NCI-H345 (cell line): ENCODE measurements at places on chromosomes 6 and 20.

DNA sequence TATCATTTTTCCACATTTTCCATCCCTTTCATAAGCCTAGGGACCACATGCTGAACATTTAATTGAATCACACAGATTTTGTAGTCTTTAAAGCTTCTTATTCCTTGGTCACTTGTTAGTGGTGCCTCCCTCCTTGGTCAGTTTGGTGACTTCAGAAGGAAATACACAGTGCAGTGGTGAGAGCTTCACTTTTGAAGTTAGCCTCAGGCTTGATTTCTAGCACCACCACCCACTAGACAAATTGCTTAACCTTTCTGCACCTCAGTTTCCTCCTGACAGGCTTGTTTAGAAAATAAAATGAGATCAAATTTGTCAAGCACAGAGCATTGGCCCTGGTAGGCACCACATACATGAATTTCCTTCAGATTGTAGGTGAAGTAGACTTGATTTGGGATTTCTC, 91.7 kb downstream of the FOXO3 start:
- no peak for DNase-seq

GRCh38 chr6:51463321-51463720, 624.1 kb downstream of the PKHD1 start:
- no peak for DNase-seq

DNA sequence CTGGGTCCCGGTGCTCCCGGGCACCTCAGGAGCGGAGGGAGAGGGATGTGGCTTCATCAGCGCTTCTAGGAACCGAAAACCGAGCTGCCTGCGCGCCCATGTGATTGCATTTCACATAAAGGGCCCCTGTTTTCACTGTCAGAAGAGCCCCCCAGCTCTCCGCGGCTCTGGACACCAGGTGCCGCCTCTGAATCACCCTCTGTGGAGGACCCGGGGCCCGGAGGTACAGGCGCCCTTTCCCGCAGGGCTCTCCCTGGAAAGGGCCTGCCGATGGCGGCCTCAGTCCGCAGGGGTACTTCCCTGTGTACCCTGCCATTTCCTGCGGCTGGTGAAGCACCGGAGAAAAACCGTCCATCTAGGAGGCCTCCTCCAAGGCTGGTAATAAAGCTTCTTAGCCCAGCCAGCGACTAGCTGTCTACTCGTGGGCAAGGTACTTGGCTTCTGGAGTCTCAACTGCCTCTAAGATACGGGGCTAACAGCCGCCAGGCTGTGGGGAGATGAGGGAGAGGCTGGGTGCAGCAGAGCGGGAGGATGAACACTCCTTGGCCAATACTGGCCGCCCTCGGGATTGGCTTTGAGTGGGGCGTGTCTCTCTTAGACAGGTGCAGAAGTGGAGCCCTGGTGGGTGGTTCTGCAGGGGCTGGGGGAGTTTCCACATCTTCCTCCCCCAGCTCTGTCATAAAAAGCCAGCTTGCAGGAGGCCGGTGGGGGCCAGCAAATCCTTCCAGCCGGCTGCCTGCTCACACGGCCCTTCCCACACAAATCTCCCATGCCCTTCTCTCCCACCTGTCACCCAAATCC, 1.6 kb downstream of the PPP1R16B start:
- DNase-seq = peak; percentile 82

DNA sequence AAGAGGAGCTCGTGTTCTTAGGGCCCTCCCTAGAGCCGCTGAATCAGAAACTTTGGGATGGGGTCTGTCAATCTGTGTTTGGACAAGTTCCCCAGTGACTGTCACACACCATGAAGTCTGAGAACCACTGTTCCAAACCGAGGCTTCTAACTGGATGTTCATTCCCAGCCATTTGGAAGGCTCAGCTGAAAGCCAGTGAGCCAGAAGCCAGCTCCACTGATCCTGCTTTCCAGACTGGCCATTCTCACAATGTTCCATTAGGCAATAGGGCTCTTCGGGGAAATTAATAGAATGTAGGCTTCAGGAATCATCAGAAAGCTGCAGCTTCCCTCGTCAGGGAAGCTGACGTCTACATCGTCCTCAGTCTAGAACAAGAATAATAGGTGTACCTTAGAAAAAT, 90.8 kb upstream of the QKI start:
- DNase-seq = no peak

GRCh38 chr6:44390158-44390683, 2.7 kb downstream of the CDC5L start:
- DNase-seq = no peak

- DNase-seq = no peak
Observed at GRCh38 chr6:36930483-36930882, 24.1 kb upstream of the PI16 start.

DNA sequence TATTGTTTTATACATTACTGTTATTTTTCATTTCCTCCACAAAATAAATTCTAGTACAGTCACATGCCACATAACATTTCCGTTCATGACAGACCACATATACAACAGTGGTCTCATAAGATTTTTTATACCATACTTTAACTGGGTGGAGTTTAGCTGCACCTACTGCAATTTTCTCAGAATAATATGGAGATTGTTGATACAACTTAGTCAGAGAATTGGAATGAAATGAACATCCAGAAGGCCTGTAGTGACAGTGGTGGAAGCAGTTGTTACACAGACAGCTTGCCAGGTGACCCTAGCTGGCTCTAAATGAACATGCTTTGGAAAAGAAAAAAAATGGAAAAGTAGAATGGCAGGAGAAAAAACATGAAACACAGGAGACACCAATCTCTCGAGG, 183.2 kb upstream of the TCF21 start:
- DNase-seq = no peak

GRCh38 chr6:168535711-168536110, 94.7 kb downstream of the SMOC2 start:
- DNase-seq = no peak

DNA sequence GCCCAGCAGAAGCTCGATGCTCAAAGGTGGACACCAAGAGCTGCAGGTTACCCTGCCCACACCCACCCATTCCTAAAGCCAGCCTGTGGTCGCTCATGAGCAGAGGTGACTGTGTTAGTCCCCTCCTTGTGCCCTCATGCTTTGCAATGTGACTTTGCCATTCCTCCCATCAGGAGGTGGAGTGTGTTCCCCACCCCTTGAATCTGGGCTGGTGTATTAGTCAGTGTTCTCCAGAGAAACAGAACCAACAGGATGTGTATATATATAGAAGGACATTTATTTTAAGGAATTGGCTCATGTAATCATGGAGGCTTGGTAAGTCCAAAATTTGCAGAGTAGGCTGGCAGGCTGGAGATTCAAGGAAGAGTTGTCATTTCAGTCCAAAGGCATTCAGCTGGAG, 54.4 kb upstream of the RNF24 start:
- DNase-seq = no peak

GRCh38 chr6:150273457-150274309, 95.1 kb upstream of the IYD start:
- DNase-seq = no peak

DNA sequence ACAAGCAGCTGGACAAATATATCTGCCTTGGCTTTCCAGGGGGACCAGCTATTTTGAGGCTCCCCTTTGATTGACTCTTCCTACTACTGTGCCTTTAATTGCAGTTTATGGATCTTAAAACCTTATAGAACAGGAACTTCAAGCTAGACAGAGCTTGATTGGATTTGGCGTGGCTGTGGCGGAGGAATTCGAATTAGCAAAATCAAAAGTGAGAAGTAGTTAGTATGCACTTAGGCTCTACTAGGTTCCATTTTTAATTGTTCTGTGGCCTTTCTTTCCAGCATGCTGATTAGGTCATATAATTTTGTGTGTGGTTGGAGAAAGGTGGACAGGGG, 248.0 kb downstream of the HIVEP2 start:
- DNase-seq = no peak

DNA sequence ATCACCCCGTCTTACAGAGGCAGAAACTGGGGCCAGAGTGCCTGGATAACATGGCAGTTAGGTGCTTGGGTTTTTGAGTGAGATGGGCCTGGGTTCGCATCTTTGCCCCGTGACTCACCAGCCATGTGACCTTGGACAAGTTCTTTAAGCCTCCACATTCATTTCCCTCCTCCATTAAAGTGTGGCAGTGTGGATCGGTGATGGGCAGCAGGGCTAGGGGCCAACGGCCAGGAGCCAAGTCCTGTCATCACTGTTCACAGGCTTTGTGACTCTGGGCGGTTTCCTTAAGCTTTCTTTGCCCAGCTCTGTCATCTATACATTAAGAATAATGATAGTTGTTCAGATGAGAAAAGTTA, 85.5 kb upstream of the PMEPA1 start:
- no peak for DNase-seq

- DNase-seq = no peak
Observed at GRCh38 chr6:155454008-155454407, 1.6 kb downstream of the NOX3 start.

- peak; percentile 3 for DNase-seq
Observed at GRCh38 chr6:22442826-22443225, 126.5 kb upstream of the HDGFL1 start.

DNA sequence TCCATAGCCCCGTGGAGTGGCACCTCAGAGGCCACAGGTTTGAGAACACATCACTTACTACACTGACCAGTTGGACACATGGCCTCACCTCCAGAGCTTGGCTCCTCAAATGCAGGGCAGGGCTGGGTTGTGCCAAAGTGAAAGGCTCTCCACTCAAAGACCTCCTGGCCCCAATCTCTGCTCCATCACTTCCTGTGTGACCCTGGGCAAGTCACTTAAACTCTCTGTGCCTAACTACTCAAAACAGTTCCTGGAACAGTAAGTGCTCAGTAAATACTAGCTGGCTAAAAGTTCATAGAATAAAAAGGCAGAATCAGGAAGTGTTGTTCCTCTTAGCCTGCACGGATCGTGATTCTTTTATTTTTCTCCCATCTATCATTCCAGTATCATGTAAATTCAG, 50.2 kb downstream of the AGPAT4 start:
- no peak for DNase-seq

DNA sequence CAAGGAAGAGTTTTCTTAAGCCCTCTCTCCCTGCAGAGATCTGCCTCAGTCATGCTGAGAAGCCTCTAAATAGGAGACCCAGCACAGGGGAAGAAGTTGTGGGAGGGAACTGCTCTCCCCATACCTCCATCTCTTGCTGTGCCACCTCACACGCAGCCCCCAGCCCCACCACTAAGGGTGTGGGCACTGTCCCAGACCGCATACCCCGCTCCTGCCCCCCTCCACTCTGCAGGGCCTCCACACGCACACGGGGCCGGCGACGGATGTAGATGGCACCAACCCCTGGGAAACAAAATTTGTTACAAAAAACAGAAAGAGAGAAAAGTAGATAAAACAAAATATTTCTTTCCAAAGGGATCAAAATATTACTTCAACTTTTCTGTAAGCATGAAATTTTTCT, 10.2 kb upstream of the CPNE1 start:
- no peak for DNase-seq

- DNase-seq = no peak
Observed at GRCh38 chr20:58135441-58136148, 92.9 kb downstream of the ANKRD60 start.

- DNase-seq = no peak
Observed at GRCh38 chr6:46983007-46983411, 59.1 kb downstream of the ADGRF1 start.

DNA sequence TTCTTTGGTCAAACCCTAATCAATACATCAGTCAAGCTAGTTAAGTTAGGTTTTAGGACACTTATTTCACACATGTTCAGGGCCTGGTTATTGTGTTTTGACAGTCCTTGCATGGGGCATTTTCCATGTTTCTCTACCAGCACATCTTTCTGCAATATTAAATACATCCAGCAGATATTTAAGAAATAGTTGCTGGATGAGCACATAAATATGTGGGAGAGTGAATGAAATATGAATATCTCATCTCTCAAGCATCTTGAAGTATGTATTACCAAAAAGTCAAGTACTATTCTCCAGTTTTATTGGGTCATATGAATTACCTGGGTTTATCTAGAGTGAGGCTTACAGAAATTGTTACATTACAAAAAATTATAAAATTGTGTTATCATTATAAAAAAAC, 621.9 kb upstream of the GJE1 start:
- DNase-seq = no peak

DNA sequence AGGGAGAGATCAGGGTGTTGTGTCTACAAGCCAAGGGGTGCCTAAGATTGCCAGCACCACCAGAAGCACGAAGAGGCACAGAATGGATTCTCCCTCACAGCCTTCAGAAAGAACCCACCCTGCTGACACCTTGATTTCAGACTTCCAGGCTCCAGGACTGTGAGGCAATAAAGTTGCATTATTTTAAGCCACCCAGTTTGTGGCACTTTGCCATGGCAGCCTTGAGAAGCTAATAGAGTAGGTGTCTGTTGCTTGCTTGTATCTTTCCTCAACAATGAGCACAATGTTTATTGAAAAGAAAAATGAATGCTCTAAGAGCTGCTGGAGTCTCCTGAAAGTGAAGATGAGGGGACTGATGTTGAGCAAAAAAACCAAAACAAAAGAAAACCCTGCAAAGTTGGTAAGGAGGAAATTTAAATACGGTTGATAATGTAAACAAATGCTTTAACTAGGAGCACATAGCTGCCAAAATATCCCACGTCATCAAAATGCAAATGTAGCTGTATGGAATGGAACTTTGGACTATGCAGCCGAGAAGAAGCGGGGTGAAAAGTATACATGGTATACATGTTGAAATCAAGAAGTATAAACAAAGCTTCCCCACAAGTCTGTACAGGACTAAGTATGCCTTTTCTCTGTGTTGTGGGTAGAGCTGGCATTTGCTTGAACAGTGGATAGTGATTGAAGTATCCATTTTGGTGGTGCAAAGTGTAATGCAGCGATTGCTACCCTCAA, 8.0 kb downstream of the IL20RA start:
- no peak for DNase-seq

GRCh38 chr6:158165919-158166416, 2.1 kb downstream of the SERAC1 start:
- no peak for DNase-seq

GRCh38 chr20:39289316-39289715, 327.2 kb downstream of the DHX35 start:
- peak; percentile 12 for DNase-seq

DNA sequence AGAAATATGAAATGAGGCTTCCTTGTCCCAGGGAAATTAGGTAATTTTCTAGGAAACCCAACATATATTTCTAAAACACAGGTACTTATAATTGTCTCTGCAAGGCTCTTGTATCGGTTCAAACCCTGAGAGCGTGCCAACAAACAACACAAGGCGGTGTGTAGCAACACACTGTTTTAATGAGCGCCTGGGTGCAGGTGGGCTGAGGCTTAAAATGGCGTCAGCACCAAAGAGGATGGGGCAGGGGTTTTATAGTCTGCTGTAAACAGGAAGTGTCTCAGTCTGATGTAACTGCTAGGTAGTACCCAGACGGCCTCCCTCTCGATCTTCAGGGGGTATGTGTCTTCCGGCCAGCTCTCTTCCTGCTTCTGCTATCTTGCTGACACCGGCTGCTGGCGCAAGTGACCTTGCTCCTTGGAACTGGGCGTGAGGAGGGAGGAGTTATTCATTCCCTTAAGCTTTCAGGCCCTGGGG, 69.7 kb downstream of the EPB41L2 start:
- DNase-seq = no peak

- DNase-seq = no peak
Observed at GRCh38 chr6:128504003-128504654, 16.3 kb downstream of the PTPRK start.

- DNase-seq = no peak
Observed at GRCh38 chr6:22271081-22271480, 25.8 kb downstream of the PRL start.

- DNase-seq = no peak
Observed at GRCh38 chr6:169792306-169793015, 41.0 kb downstream of the ERMARD start.

- no peak for DNase-seq
Observed at GRCh38 chr6:118895859-118896258, 1.9 kb downstream of the ASF1A start.
